CD4-positive, alpha-beta T cell treated with Interleukin-17A for 4 hours (primary cell): ENCODE measurements at places on chromosomes 4 and X.
A peak's percentile ranks its signal among the peaks of the same experiment; 100 is the strongest.

DNA sequence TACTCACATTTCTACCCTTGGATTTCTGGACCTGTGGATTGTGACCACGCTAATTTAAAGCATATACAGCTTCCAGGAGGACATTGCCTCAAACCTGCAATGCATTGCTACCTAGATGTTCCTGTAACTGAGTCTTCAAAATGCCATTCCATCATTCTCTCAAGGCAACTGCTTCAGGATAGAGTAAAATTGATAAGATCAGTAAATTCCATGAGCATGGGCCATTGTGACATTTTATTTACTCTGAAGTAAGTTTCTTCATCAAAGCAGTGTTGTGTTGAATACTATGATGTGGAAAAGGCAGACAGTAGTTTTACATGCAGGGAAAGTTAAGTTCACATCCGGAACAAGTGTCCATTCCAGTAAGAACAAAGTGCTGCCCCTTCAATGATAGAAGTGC, 991.0 kb downstream of the ARAP2 start:
- no peak for DNase-seq

GRCh38 chr4:23368081-23368697, 521.7 kb downstream of the PPARGC1A start:
- DNase-seq, result no peak

DNA sequence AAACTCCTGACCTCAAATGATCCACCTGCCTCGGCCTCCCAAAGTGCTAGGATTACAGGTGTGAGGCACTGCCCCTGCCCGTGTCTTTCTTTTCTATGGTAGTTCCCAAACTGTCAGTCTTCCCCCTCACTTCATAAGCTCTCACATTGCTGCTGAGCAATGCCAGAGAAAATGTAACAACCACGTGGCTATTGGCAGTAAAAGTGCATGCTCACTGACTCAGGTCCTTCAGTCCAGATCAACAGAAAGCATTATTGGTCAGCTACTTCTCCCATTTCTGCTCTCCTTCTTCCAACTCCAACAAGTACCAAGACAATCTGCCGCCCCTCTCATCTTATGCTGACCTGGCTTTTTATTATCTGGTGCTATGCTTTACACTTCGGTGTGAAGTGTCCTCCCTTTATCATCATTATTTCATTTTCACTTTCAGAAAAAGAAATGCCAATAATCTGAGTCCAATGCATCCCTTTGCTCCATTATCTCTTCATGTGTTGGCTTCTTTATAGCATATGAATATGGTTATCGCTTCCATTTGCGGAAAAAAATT, 133.8 kb upstream of the UGT8 start:
- no peak for DNase-seq

GRCh38 chr4:168441412-168441811, 38.9 kb downstream of the DDX60L start:
- DNase-seq, result no peak

GRCh38 chrX:30814978-30815377, 74.1 kb downstream of the TAB3 start:
- DNase-seq, result no peak

DNA sequence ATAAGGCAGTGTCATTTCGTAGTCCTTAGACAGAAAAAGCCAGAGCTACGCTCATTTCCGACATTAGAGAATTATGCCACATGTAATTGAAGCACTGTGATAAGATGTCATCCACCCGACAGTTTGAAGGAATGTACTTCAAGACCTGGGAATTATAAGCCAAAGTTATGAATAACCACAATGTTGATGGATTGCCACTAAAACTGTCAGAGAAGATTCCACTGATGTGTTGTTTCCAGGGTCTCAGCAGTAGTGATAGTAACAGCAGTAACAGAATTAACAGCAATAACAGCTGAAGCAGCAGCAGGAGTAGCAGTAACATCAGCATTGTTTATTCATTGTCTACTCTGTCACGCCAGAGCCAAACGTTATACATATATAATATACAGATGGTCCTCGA, 24.7 kb downstream of the RAB33A start:
- DNase-seq, result no peak

DNA sequence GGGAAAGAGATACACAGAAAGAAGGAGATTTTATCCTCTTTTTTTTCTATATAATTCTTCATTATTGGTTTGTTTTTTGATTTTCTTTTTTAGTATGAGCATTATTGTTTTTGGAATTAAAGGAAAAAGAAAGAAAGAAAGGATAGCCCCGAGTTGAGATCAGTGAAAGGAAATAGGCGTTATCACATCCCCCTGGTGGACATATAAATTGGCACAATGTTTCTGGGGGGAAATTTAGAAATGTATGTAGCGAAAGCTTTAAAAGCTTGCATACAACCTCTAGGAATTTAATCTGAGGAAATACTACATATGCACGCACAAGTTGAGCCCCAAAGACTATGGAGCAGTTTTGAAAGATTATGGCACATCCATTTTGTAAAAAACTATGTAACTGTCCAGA, 226.3 kb upstream of the LDB2 start:
- DNase-seq, result no peak

- no peak for DNase-seq
These were observed 2.1 kb upstream of the CLCN3 start for GRCh38 chr4:169618286-169618685.

DNA sequence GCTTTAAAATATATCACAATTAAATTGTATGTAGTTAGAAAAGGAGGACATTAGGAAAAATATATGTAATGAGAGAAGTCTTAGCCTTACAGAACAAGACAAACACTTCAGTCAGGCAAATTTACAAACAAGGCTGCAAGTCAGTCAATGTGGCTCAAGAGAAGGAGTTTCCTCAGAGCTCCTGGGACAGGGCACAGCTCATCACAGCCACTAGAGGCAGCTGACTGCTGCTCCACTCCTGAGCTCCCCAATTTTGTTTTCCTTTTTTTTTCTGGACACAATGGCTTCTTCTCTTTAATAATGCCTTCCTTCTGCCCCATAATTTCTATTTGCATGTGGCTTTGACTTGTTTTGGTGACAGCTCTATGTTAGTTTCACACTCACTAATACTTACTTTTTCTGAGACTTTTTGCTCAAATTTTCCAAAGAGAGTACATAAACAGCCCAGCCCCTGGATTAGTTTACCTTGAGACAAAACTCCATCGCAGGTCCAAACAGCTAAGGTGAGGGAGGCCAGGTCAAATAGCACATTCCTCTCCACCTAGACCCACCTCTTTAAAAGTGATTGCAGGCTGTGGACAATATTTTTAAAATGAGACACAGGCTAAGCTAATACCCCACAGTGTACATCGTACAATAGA, 850.4 kb upstream of the FRG1 start:
- no peak for DNase-seq

GRCh38 chrX:78838709-78839108, 91.2 kb downstream of the LPAR4 start:
- no peak for DNase-seq

- no peak for DNase-seq
These were observed 586.9 kb upstream of the NR3C2 start for GRCh38 chr4:149029056-149029651.

DNA sequence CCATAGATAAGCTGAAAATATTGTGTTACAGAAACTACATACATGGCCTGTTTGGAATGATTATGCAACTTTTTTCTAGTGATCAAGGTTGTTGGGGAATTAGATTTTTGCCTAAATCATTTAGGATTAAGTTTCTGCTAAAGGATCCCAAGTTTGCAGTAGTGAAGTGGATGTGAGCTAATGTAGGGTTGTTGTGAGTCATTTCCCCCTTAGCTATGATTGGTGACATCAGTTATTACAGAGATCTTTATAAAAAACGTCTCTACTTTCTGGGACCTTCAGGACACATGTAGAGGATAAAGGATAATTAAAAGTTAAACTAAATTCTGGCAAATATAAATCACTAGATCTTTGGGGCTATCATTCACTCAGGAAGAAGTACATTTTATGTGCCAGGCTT, 133.3 kb downstream of the GATB start:
- DNase-seq, result no peak

- DNase-seq, result no peak
These were observed 52.5 kb downstream of the POF1B start for GRCh38 chrX:85327060-85327333.

DNA sequence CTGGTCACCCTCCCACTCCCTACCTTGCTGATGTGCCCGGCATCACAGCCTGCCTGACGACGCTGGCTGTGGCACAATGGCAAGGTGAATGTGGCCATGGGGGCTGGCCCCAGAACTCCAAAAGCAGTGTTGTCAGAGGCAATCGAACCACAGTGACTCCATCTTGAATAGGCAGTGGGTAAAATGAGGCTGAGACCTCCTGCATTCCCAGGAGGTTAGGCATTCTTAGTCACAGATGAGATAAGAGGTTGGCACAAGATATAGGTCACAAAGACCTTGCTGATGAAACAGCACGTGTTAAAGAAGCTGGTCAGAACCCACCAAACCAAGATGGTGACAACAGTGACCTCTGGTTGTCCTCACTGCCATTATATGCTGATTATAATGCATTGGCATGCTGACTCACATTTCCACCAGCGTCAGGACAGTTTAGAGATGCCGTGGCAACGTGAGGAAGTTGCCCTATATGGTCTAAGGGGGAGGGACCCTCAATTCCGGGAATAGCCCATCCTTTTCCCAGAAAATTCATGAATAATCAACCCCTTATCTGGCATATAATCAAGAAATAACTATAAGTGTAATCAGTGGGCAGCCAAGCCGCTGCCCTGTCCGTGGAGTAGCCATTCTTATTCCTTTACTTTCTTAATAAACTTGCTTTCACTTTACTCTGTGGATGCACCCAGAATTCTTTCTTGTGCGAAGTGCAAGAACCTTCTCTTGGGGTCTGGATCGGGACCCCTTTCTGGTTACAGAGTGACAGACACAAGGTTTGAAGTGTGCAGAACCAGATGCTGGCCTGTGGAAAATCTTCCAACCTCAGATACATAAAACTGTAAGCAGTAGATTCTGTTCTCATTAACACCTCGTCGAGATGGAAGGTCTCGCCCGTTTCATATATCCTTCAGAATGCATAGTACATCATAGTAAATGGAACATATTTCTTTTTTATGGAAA, 26.8 kb upstream of the CLDN24 start:
- no peak for DNase-seq

DNA sequence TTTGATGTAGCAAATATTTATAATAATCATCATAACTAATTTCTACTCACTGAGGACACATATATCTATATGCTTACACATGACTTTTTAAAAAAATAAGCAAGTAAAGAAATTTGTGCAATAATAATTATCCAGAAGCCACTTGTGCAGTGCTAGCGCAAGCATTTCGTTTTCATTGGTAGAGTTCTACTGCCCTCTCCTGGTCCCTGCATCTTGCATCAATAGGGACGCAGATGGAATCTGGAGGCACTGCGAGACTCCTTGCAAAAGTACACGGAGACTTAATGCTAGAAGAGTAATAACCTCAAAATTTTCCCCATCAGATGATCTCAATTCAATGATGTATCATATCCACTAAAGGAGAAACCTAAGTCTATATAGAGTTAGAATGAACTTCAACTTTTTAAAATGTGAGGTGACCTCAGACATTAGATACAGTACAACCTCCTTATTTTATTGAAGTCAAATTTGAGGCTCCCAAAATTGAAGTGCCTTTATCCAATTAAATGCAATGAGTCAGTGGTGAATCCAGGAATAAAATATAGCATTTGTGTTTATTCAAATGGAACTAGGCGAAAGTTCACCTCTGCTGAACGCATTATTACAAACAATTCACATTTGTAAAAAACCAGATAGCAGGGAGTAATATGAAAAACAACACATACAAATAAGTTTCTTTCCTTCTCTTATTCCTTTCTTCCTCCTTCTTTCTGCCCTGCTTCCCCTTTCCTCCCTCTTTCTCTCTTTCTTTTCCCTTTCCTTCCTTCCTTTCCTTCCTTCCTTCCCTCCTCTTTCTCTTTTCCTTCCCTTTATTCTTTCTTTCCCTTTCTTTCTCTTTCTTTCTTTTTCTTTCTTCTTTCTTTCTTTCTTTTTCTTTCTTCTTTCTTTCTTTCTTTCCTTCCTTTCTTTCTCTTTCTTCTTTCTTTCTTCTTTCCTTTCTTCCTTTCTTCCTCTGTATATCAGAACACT, 450.0 kb downstream of the ANKRD50 start:
- DNase-seq, result peak; percentile 34

DNA sequence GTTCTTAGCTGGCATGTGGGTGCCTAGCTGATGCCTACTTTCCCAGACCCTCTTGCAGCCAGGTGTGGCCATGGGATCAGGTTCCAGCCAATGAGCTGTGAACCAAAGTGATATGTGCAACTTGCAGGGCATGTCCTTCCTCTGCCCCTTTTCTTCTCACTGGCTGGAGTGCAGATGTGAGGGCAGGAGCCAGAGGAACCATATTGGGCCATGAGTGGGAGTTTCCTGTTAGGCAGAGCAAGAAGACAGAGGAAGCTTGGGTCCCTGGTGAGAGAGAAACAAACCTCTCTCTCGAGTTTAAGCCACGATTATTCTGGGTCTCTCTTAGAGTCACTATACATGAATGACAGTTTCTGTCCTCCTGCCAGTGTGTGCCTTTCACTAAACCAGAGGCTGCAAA, 120.4 kb upstream of the STX18 start:
- DNase-seq, result no peak

DNA sequence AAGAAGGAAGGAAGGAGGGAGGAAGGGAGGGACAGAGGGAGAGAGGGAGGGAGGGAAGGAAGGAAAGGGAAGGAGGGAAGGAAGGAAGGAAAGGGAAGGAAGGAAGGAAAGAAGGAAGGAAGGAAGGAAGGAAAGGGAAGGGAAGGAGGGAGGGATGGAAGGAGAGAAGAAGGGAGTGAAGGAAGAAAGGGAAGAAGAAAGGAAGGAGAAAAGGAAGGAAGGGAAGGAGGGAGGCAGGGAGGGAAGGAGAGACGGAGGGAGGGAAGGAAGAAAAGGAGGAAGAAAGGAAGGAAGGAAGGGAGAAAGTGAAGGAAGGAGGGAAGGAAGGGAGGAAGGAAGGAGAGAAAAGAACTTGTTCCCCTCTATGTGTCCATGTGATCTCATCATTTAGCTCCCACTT, 465.0 kb downstream of the KCTD8 start:
- DNase-seq, result no peak

DNA sequence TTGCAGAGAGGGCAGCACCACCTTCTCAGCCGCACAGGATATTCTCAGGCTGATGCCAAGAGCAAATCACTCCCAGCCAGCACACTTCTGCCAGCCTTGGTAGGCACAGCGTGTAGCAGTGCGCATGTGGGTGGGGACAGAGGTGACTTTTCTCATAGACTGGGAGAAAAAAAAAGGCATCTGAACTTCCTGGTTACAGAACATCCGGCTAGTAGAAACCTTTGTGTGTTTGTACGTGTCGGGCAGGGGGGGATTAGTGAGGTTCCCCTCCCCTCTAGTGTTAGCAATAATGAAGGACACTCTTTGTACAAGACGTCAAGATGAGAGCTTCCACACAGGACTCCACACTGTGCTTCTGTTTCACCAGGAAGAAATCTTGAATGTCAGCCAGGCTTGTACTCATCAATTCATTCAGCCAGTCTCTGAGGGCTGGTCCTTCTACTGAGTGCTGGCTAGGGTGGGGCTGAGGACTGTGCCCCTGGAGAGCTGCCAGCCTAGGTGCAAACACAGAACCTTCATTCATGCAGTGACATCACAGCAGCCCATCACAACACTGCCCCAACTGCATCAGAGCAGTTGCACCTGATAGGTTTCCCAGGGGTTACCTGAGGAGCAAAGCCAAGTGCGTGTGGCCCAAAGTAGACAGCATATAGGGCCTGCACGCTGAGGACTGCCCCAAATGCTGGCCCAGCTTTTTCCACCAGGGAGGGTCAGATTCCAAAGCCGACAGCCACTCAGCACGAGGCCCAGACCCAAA, 34.7 kb downstream of the SLC25A5 start:
- peak; percentile 57 for DNase-seq

- DNase-seq, result no peak
These were observed 55.4 kb upstream of the ESX1 start for GRCh38 chrX:104310090-104310489.
